ENCODE measurements at places on chromosomes 11 and 22. TPM values are rescaled to one million over a fixed set of nuclear protein-coding genes. Genes with fewer than 3 reads are reported as not detected.

GRCh38 chr11:4181782-4182721, 87.5 kb downstream of the RRM1 start:
- peak; percentile 49 for DNase-seq

DNA sequence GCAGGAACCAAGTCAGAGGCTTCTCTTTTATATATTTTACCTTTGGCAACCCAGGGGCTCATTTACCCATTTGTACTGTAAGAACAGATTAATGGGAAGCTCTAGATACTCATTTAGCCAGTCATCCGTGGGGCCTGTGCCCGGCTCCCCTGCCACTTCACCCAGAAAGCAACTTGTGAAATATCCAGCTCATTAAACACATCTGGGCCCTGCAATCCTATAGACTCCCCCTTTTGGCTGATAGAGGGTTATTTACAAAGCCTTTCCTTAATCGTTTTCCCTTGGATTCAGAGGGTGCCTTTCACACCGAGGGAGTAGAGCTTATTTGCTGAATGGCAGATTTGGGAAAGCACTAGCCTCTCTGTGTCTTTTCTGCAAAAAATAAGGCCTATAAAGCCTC, 118.7 kb upstream of the SORL1-AS1 start:
- no peak for DNase-seq

DNA sequence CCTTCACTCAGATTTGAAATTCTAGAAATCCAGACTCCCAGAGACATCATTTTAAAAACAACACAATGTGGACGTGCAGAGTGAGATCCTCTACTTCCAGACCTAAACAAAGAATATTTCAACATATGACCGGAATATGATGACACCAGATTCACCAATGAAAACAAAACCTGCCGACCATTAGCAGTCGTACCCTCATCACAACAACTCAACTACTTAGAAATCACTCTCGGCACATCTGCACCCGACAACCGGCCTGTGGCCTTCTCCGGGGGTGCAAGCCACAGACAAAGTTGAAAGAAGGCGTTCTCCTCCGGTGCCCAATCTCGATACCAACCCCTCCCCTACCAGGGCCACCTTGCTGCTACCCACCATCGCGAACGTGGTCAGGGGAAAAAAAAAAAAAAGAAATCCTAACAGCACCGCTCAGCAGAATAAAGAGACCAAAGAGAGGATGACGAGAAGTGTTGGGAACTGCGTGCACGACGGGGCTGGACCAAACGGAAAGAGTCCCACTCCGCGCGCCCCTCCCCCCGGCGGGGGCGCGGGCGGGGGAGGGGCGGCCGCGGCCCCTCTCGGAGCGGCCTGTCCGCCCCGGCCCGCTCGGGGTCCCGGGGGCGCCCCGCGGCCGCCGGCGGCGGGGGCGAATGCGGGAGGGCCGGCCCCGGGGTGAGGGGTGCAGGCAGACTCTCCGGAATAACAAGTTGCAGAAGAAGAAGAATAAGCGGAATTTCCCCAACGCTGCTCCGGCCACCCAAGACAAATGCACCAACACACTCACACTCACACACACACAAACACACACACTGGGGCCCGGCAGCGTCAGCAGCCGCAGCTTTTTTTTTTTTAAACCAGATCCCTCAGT, 1.7 kb downstream of the PHF21A start:
- DNase-seq, result peak; percentile 74

GRCh38 chr22:46008836-46009596, 32.1 kb upstream of the WNT7B start:
- DNase-seq, result no peak

Gene MRGPRE
- total RNA-seq, result not detected

All from IMR-90 (cell line).